Stimulated activated CD4-positive, alpha-beta T cell treated with anti-CD3 and anti-CD28 coated beads, Interleukin-15, amount 100 ng/mL, for 48 hours (primary cell): ENCODE measurements at places on chromosomes 5 and 9.

DNA sequence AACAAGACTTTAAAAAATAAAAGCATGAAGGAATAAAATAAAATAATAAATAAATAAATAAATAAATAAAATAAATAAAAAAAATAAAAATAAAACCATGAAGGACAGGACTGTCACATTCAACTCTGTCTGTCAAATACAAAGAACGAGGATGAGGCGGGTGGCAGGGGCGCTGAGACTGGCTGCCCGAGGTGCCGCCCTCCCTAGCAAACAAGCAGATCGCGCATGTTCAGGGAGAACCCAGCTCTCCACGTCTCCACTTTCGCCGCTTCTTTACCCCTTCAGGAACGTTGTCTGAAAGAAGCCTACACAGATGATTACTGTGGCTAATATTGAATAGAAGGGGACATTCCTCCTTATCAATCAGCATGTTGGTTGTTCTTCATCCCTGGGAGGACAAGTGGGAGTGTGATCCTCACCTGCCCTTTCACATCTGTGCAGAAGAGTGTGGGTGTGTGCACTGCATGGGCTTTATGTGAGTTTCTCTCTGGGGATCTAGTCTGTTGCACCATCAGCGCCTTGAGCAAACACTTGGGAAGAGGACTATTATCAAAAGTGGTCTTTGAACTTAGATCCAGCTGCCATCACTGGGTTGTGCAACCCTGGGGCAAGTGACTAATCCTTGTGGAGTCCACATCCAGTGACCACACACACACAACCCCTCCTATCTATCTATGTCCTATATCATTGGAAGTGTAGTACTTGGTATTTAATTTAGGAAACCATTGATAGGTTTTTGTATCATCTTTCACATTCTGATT is 399.2 kb downstream of the IRX2 start:
- DNase-seq, result no peak

DNA sequence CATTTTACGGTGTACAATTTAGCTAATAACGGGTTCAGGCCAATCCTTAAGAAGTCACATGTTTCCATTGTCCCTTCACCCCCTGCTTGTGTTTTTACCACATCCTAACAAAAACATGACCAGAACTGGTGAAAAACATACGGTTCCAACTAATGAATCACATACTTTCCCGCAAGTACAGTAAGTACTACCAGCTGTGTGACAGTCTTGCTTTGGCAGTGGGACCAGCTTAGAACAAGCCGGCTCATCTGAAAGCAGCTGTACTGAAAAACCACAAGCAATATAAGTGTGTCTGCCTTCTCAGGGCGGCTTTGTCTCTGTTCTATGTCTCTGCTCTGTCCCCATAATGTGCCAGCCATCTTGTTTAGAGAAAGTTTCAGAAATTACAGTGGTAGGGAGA is 242.5 kb downstream of the BNC2 start:
- no peak for DNase-seq

DNA sequence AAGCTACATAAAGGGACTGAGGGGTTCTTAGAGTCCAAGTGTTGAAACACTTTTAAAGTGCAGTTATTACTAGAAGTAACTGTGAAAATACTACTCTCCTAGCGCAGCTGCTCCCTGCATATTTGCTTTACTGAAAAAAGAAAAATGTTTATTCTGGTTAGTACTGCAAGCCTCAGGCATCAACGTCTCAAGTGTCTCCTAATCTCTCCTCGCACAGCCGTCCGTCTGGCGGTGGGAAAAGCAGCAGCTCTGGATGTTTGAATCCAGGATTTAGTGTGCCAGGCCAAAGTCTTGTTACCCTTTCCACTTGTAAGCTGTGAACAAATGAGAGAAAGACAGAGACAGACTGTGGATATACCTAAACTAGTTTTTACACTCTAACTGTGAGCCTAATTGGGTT is 31.1 kb downstream of the RORB start:
- no peak for DNase-seq

GRCh38 chr5:2135354-2135753 is 252.6 kb upstream of the IRX4 start:
- no peak for DNase-seq

DNA sequence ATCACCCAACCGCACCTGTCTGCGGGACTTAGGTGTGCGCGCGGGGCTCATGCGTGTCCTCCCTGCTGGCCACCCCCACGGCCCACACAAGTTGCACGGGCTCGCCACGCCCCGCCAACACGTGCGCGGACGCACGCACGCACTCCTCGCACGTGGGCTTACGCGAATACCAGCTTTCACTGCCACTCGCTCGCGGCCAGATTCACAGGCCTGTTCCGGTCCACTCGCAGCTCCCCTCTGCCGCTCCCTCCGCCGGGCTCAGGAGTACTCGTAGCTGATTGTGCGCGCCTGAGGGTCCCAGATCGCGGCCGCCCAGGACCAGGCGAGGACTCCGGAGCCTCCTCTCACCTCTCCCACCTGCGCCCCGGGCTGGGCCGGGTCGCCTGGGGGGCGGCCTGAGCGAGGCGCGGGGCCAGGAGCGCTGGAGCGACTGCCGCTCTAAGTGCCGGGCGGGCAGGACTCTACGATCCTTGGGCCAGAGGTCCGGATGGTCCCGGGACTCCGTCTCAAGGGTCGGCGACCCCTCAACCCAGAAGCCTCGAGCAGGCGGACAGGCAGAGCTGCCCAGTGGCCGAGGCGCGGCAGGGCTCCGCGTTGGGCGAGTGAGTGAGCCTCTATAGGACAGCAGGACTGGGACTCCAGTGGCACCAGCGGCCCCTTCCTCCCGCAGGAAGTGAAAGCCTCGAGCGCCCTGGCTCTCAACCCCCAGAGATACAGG is 3.4 kb downstream of the PCDHGC5 start:
- no peak for DNase-seq
